ENCODE measurements at places on chromosomes 5 and 9.

GRCh38 chr5:146130440-146131045, 25.2 kb upstream of the PLAC8L1 start:
- no peak for DNase-seq

- DNase-seq, result no peak
Observed at GRCh38 chr9:122930541-122931225, 629 bp downstream of the ZBTB26 start.

GRCh38 chr5:19733612-19734495, 254.1 kb downstream of the CDH18 start:
- no peak for DNase-seq

- no peak for DNase-seq
Observed at GRCh38 chr5:149938791-149939358, 5.7 kb downstream of the PDE6A start.

DNA sequence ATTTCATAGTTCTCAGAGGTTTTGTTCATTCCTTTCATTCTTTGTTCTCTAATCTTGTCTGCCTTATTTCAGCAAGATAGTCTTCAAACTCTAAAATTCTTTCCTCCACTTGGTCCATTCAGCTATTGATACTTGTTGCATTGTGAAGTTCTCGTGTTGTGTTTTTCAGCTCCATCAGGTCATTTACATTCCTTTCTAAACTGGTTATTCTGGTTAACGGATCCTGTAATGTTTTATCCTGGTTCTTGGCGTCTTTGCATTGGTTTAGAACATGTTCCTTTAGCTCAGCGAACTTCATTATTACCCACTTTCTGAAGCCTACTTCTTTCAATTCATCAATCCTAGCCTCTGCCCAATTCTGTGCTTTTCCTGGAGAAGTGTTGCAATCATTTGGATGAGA, 45.1 kb upstream of the TXNDC8 start:
- DNase-seq, result no peak

- no peak for DNase-seq
Observed at GRCh38 chr5:93677359-93677891, 64.0 kb downstream of the POU5F2 start.

DNA sequence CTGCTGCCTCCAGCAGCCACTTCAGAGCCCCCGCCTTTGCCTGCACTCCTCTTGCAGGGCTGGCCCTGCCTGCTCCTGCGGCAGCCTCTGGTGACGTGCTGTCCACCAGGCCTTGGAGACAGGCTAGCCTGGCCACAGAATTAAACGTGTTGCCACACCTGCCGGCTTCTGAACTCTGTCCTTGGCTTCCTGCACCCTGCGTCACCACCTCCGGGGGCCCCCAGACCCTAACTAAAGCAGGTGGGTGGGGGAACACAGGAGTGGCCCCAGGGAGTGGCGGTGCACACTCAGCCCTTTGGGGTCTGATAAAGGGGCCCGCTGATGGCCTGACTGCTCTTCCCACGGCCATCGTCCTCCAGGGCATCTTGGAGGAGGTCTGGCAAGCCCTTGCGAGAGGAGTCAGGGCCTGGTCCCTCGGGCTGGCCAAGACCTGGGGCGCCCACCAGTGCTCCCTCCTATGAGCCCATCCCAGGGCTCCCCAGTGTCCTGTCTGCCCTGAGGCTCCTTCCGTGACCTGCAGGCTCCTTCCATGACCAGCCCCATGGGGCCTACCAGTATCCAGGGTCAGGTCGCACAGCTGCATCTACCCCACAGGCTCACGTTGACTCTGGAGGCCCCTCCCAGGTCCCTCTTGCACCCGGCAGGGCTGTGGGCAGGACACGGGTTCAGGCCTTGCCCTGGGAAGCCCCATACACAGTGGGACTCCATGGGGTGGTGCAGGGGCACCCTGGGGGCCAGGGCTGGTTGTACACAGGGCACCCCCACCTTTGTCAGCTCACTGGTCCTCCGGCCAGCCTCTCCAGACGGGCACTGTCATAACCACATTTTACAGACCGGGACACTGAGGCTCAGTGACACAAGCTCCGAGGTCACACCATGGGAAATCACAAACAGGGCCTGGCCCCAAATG, 1.0 kb upstream of the MAMDC4 start:
- no peak for DNase-seq

DNA sequence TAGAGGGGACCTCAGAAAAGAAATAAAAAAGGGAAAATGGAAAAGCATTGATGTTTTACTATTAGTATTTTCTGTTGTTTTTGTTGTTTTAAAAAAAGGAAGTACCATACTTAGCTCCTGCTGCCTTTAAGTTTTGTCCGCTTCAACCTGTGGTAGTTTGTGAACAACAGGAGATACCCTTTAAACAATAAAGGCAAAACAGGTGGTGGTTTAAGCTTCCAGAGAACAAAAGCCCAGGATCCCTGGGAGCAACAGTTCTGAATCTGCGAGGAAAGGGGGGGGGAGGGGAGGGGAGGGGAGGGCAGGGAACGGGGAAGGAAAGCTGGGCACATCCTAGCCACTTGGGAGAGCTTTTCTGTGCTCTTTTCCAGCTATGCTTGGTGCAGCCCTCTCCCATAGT, 2.1 kb upstream of the PSIP1 start:
- no peak for DNase-seq

GRCh38 chr9:129557192-129558036, 63.5 kb downstream of the C9orf50 start:
- DNase-seq, result no peak

GRCh38 chr5:96651948-96652753, 10.0 kb upstream of the CAST start:
- no peak for DNase-seq

DNA sequence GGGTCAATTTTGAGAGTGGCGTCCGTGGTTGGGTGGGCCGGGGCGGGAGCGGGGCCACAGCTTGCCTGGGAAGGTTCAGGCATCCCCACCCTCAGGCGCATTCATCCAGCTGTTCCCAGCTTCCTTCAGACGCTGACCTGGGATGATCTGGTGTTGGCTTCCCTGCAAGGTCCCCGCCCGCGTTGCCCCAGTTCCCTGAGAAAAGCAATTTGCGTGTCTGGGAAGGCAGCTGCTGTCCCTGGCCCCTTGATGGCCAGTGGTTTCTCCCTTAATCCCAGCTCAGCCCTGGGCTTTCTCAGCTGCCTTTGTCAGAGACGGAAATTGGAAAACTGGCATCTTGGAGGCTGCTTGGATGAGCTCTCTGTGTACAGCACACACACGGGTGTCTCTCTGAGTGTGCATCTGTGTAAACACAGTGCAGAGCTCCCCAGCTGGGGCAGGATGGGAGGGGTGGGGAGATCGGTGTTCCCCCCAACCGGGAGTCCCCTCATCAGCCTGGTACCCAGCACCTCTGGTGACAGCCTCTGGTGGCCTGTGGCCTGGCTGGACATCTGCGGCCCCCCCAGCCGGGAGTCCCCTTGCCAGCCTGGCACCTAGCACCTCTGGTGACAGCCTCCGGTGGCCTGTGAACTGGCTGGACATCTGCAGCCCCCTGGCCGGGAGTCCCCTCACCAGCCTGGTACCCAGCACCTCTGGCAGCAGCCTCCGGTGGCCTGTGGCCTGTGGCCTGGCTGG, 94.0 kb downstream of the COL5A1 start:
- no peak for DNase-seq

- DNase-seq, result no peak
Observed at GRCh38 chr5:52789851-52790250, 2.1 kb downstream of the ITGA1 start.

- DNase-seq, result no peak
Observed at GRCh38 chr9:116154334-116154975, 864 bp downstream of the PAPPA start.

GRCh38 chr5:14922456-14922855, 50.9 kb upstream of the ANKH start:
- no peak for DNase-seq

DNA sequence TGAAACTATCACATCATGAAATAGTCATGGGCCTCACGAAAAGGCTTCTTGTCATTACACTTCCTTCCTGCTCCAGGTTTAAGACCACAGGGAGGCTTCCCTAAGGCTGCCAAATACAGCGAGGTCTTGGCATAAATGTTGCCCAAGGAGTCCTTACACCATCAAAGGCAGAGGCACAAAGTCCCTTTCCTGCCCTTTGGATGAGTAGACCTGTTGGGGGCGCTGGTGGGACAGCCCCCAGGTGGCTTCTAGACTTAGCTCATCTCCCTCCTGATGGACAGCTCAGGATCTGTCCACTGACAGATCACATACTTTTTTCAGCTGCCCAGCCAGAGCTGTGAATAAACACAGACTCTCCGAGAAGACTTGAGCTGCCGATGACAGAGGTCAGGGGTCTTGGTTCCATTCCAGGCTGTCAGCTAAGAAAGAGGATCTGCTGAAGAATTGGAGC, 15.5 kb upstream of the MEGF9 start:
- DNase-seq, result no peak

DNA sequence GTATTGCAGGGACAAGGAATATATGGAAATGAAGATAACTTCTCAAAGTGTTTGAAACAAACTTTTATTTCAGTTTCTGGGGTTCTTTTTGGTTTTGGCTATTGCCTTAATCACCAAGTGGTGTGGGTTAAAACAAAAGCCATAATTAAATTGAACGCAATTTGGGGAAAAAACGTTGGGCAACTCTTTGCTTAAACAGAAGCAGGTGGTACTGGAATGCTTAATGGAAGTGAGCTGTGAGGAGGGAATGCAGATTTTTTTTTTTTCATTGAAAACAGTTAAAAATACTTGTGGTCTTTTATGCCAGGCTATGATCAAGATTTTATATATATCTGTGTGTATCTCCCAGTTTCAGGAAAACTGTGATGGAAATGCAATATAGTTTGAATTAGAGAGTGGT, 195.7 kb upstream of the TUT7 start:
- DNase-seq, result no peak

DNA sequence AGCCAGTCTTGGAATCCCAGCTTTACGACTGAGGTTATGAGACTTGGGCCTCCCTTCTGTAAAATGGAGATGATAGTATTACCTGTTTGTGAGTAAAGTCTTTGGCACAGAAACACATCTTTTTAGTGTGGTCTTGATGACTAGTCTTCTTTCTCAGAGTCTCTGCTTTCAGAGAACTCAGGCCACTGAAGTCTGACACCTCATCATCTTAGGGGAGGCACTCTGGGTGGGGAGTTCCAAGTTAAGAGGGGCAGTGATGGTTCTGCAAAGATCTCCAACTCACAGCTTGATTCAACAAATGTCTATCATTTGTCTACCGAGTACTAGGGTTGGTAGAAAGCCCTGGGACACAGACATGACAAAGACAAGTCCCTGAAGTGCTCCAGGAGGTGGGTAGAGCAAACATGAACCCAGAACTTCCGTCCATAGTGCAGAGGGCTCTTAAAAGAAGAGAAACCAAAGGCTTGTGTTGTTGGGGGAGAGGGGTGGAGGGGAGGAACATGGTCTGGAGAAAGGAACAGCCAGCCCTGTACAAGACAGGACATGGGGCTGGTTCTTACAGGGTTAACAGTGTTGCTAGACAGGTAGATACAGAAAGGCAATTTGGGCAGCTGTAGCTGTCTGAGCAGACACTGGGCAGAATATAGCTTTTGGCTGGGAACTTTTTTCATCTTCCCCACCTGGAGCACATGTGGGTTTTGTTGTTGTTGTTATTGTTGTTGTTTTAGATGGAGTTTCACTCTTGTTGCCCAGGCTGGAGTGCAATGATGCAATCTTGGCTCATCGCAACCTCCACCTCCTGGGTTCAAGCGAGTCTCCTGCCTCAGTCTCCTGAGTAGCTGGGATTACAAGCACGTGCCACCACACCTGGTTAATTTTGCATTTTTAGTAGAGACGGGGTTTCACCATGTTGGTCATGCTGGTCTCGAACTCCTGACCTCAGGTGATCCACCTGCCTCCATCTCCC, 2.6 kb upstream of the CD14 start:
- no peak for DNase-seq

DNA sequence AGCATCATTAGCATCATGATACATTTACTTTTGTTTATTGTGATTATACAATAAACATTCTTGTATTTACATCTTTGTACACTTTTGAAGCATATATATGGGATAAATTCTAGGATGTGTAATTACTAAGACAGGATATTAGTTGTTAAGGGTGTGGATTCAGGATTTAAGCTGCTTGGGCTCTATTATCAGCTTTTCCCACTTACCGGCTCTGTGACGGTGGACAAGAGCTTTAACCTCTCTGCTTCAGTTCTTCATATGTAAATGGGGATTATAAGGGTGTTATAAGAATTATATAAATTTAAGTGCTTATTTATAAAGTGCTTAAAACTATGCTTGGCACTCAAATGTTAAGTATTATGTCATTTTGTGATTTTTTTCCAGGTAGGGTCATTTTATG, 131.1 kb downstream of the FER start:
- DNase-seq, result no peak

DNA sequence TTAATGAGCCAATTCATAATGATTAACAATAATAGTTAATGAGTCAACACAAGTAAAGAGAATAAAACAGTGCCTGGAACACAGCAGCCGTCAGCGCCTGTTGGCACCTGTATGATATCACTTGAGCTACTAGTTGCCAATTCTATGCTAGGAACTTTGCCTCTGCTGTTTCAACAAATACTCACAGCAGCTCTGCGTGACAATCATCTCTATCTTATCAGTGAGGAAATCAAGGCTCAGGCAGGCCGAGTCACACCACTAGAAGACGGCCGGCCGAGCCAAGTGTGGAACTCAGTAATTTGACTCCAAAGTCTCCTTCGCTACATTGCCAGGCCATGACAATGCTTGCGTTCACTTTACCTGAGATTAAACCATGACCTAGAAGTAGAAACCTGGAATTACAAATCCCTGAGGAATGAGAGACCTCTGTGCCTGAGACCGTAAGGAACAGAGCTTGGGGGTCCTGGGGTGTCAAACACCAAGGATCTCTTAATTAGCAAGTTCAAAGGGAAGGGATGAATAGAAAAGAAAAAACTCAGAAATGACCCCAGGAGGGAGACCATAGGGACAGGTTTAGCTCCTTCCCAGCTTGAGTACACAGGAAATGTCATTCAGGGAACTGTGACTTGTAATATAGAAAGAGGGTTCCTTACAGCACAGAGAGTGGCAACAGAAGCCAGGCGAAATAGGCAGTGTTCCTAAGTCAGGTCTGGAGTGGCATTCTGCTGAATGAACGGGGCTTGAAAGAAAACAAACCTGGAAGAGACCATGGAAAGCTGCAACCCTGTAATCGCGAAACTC, 109.1 kb downstream of the SUSD1 start:
- no peak for DNase-seq

- no peak for DNase-seq
Observed at GRCh38 chr5:95784514-95785302, 37.8 kb downstream of the GLRX start.

- DNase-seq, result no peak
Observed at GRCh38 chr5:158698023-158698639, 401.6 kb downstream of the EBF1 start.

DNA sequence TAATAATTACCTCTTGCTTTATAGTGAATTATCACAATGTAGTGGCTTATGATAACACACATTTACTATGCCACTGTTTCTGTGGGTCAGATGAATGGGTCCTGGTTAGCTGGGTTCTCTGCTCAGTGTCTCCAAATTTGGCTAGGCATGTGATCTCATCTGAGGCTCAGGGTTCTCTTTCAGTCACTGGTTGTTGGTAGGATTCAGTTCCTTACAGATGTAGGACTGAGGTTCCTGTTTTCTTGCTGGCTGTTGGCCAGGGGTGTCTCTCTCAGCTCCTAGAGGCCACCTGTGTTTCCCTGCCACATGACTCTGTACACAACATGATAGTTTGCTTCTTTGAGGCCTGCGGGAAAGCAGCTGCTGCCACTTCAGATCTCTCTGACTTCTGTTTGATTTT, 7.1 kb downstream of the NFX1 start:
- DNase-seq, result no peak

Data from T-helper 1 cell (primary cell).